Fibroblast of skin of abdomen (primary cell): ENCODE measurements at places on chromosomes 16 and 17.
A peak's percentile ranks its signal among the peaks of the same experiment; 100 is the strongest.

DNA sequence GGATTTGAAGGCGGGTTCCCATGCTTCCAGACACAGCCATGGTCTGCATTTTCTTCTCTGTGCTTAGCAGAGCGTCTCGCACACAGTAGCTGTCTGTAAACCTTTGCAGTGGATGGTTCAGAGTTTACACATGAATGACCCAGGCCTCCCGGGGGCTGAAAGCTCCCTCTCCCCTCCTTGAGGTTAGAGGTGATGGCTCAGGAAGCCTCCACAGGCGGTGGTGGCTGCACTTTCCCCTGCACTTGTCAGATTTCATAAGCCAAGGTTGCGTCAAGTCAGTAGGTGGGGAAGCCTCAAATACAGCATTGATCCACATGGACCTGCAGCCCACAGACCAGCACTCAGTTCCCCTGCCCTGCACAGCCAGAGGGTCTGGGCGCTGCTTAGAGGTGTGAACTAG is 211.9 kb downstream of the KATNIP start:
- DNase-seq: no peak

DNA sequence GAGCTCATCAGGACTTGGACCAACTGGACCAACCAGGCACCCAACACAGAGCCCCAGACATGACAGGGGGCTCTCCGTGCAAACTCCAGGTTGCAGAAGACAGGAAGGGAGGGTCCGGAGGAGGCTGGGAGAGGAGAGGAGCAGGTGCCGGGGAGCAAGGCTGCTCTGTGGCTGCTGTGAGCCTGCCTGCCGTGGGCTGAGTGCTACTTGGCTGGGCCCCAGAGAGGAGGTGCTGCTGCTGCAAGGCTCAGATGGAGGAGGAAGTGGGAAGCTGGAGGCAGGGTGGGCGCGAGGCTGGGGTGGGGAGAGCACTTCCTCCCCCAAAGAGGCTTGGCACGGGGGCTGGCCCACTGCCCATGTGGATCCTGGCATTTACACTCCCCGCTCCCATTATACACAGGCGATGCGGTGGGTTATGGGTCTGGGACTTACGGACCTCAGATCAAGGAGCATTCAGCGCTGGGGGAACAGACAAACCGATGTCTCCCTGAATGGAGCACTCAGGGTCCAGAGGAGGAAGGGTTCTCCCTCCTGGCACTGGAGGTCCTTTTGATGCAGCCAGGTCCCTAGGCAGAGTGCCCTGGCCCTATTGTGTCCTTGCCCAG is 15.9 kb downstream of the EPOP start:
- no peak for DNase-seq

DNA sequence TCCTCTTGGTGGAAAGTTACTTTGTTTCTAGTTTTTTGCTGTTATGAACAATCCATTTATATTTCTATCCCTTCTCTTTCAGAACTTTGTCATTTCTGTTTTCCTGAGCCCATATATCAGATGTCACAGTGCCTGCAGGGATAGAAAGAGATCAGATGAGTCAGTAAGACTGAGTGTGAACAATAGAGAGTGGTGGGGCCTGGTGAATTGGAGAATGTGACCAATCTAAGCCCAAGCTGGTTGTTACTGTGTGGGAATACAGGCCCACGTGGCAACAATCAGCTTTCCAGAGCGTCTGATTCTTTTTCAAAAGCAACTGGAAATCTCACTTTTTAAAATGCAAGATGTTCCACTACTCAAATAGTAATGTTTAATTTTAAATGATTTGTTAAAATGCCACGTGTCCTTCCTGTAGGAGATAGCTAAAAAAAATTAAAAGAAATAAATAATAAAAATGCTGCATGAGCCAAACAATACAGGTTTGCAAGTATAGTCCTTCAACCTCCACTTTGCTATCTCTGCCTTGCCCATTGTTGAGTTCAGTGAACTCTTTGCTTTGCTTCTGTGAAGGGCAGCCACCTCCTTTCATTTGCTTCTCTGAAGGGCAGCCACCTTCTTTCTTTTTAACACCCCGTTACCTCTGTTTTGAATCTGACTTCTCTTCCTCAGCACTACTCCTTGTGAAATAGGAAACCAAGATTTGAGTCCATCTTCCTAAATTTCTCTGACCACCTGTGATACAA is 9.6 kb downstream of the DCTN5 start:
- no peak for DNase-seq

- DNase-seq: no peak
Observed at GRCh38 chr16:13077816-13078215, 176.4 kb downstream of the SHISA9 start.

DNA sequence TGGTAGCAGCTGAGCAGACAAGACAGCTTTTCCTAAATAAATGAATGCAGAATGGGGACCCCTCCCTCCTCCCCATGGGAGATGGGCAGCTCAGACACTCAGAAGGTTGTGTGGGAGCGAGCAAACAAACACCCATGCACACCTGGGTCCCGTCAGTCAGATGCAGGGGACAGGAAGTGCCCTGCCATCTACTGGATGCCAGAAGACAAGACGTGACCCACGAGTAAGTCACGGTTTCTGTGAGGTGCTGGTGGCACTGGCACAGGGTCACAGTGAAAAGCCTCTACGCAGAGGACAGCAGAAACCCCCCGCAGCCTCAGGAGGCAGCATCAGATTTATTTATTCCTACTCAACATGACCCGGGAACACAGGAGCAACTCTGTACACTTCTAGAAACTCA is 8.4 kb downstream of the HBQ1 start:
- no peak for DNase-seq

GRCh38 chr16:13631213-13631767 is 288.7 kb upstream of the ERCC4 start:
- no peak for DNase-seq

- no peak for DNase-seq
Observed at GRCh38 chr16:53093162-53093744, 38.5 kb downstream of the CHD9 start.

- DNase-seq: no peak
Observed at GRCh38 chr17:75909051-75909811, 4.5 kb upstream of the MRPL38 start.

GRCh38 chr17:58002154-58002948 is 4.7 kb downstream of the SRSF1 start:
- no peak for DNase-seq

DNA sequence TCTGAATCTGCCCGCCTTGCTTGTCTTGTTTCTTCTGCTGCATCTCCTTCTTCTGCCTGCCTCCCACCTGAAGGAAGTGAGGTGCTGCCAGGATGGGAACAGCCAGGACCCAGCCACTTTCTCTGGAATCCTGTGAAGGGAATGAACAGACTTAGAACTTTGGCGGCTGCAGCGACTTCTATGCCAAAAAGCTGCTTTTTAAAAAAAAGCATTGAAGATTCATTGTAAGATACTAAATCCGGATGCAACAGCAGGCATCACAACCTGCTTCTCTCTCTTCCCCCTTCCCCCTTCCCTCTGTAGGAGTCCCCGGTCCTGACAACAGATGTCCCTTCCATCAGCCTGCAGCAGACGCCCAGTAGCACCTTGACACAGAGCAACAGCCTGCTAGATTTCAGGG is 176.3 kb downstream of the HS3ST4 start:
- no peak for DNase-seq

DNA sequence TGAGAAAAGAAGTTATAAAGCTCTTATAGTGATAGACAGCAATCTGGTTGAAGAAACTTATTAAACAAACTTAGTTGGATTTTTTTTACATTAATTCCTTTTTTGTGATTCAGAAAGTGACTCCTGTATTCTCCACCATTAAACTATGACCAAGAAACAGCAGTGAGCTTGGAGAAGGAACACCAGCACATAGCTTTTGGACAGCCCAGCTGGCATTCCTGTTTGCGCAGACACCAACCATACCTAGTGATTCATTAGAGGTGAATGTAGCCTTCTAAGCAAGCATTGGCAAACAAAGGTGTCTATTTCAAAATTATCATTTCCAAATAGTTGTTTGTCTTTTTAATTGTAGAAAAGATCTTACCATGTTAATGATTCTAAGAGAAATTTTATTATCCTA is 94.4 kb downstream of the STXBP4 start:
- DNase-seq: peak; percentile 26

- no peak for DNase-seq
Observed at GRCh38 chr16:28482026-28482425, 9.8 kb downstream of the CLN3 start.
